ENCODE measurements at places on chromosomes 1 and 21.

- no peak overlapping the region for H3K27ac ChIP-seq
- no peaks in the 10 kb centered on the region for H3K4me1 ChIP-seq
- H3K27me3 ChIP-seq, result no peaks in the 10 kb centered on the region
These were observed 137.7 kb downstream of the PRDM16 start for GRCh38 chr1:3206696-3207095.

- H3K4me1 ChIP-seq, result no peaks in the 10 kb centered on the region
- H3K27me3 ChIP-seq, result no peaks in the 10 kb centered on the region
- DNase-seq, result no peak
These were observed 6.2 kb upstream of the C1orf105 start for GRCh38 chr1:172414331-172414730.

- H3K4me1 ChIP-seq, result peaks cover 17% of the 10 kb centered on the region
- no peak overlapping the region for H3K27ac ChIP-seq
- peaks cover 12% of the 10 kb centered on the region for H3K36me3 ChIP-seq
- DNase-seq, result no peak
- H3K27me3 ChIP-seq, result no peaks in the 10 kb centered on the region
These were observed 97.3 kb upstream of the HMCN1 start for GRCh38 chr1:185636848-185637247.

GRCh38 chr1:71919811-71920509 is 362.4 kb downstream of the NEGR1 start:
- no peaks in the 10 kb centered on the region for H3K4me1 ChIP-seq
- H3K27me3 ChIP-seq, result no peaks in the 10 kb centered on the region
- no peak overlapping the region for H3K4me3 ChIP-seq
- no peak overlapping the region for H3K27ac ChIP-seq
- DNase-seq, result no peak
- H3K36me3 ChIP-seq, result no peaks in the 10 kb centered on the region

DNA sequence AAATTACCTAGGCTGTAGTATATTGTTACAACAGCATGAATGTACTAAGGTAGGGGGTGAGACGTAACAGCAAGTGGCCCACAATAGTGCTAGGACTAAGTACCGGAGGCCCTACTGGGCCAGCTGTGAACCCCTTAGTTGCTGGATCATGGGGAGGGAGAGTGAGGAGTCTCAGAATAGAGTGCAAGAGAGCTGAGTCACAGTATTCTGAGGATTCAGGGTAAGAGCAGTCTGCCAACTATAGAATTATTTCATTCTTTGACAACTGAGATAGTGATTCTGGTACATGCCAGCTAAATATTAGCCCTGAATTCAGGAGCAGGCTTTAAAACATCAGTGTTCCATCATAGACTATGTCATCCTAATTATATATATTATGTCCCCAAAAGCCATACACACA is 218.7 kb downstream of the TM2D1 start:
- no peak for DNase-seq
- H3K27ac ChIP-seq, result no peak overlapping the region
- no peaks in the 10 kb centered on the region for H3K36me3 ChIP-seq
- H3K4me3 ChIP-seq, result no peak overlapping the region
- peaks cover 2% of the 10 kb centered on the region for H3K27me3 ChIP-seq

DNA sequence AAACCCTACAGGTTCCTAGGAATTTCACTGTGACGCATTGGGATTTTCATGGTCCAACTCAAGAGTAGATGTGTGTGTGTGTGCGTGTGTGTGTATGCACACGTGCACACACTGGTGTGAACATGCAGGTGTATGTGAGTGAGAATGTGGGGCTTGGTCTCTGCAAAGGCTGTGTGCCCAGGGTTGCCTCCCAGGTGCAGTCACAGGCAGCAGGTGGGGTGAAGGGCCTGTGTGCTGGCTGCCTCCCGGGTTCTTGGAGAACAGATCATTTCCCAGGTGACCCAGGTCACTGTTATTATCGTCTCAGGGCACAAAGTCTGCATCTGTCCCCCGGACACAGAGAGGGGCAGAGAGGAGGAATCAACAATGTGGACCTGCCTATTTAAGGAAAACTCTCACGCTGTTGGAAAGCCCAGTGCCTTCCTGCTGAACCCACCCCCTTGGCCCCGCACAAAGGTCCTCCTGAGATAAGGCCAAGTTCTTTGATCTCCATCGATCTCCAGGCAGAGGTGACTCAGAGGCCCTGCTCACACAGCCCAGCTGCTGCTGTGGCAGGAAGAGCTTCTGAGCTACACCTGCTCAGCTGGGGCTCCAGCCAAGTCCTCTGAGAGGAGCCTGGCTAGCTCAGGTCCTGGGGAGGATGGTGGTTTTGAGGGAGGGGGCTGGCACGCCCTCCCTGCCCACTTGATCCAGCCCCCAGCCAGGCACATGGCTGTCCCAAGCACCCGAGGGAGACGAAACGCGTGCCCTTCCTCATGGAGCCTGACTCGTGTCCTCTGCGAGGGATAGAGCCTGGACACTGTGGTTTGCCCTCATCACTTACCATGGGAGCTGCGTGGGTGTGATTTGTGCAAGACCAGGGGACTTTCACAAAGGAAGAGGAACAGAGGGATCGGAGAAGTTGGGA is 134.0 kb upstream of the ARHGEF16 start:
- peaks cover 3% of the 10 kb centered on the region for H3K27me3 ChIP-seq
- no peaks in the 10 kb centered on the region for H3K36me3 ChIP-seq
- H3K4me3 ChIP-seq, result no peak overlapping the region
- no peak for DNase-seq

Measured in memory B cell (primary cell).